ENCODE measurements at places on chromosomes 11 and 22. TPM values are rescaled to one million over a fixed set of nuclear protein-coding genes. Genes with fewer than 3 reads are reported as not detected.

Gene ASPHD2
- total RNA-seq: 0.89 TPM

Gene IL18
- total RNA-seq: 21.6 TPM

Gene C11orf91
- not detected for total RNA-seq

Gene FOLR3
- total RNA-seq: 0.59 TPM
